Fibroblast of skin of back (primary cell): ENCODE measurements at places on chromosomes 2 and 18.

- peak; percentile 49 for DNase-seq
Measured at GRCh38 chr18:11040823-11041656, 108.3 kb downstream of the PIEZO2 start.

- peak; percentile 34 for DNase-seq
Measured at GRCh38 chr2:136085453-136086209, 32.3 kb downstream of the CXCR4 start.

DNA sequence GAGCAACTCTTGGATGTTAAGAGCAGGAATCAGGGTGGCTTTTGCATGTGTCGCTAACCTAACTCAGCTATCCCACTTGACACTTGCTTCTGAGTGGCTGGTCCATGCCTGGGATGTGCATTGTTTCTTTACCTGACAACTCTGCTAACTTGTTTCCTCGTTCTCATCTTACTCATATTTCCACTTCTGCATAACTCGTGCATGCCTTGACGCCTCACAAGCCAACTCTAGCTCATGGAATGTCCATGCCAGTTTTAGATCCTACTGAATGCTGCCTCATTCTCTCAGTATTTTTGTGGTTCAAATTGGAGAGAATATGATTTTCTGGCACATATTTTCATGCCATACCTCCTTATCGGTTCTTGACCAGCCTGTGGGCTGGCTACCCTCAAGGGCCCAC is 52.5 kb downstream of the CDCA7 start:
- DNase-seq = peak; percentile 28

- no peak for DNase-seq
Measured at GRCh38 chr2:20755132-20755800, 67.6 kb downstream of the LDAH start.

DNA sequence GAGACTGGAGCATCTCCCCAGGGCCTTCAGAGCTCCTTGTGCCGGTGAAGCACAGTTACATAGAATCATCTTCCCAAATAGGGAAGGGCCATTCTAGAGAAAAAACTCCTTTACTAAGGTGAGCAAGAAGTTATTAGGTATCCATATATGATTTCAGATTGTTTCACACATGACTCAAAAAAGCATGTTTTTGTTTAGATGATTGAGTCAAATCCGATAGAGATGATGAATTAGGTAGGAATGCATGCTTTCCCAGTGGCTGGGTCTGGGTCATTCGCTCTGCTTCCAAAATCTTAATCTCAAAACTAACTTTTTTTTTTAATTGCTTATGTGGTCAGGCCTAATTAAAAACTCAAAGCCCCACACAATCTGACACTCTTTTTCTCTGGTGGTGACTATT is 3.8 kb downstream of the NT5C1B start:
- peak; percentile 49 for DNase-seq

- DNase-seq = no peak
Measured at GRCh38 chr2:148861367-148861766, 13.7 kb upstream of the KIF5C start.

DNA sequence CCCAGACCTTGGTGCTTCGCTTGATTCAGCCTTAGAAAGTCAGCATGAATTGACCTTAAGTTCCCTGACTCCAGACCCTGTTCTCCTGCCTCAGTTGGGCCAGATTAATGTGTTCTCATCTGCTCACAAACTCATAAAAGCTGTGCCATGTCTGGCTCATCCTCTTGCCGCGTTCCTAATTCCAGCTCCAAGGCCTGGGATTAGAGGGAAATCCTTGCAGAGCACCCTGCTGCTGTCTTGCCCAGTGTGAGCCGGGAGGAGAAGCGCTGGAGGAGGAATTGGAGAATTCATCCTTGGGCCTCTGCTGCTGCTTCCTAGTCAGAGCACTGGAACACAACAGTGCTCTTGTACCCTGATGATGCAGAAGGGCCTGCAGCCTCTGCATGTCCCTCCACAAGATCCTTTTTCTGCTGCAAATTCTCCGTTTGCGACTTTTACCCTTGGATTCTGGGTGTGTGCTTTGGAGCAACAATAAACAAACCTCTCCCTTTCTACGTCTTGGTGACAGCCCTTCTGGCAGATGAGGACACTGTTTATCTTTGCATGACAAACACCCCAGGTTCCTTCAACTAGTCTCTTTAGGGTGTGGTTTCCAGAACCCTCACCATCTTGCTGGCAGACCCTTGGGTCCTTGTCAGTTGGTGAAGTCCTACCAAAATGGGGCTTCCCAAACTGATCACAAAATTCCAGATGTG is 46.9 kb upstream of the CNGA3 start:
- no peak for DNase-seq

DNA sequence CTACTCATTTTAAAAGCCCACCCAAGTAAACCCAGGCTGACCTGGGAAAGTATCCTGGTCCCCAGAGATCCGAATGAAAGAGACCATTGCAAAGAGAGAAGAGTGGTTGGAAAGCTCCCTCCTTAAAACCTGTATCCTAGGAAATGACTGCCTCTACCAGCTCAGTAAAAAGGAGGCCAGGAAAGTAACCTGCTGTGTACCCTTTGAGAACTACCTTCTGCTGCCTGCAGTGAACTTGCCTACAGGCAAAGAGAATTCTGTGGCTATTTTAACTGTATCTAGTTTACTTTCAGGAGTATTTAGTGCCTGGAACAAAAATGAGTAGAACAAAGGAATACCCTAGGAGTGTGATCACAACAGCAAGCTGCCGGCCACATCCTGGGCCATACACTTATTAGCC is 641.7 kb upstream of the NRXN1 start:
- DNase-seq = no peak

GRCh38 chr2:124953921-124954320 is 928.8 kb downstream of the CNTNAP5 start:
- DNase-seq = no peak

- DNase-seq = no peak
Measured at GRCh38 chr18:51907687-51908597, 432.1 kb upstream of the DCC start.

- peak; percentile 67 for DNase-seq
Measured at GRCh38 chr2:66897691-66898150, 462.8 kb downstream of the MEIS1 start.

- DNase-seq = no peak
Measured at GRCh38 chr2:96655526-96655925, 13.0 kb downstream of the FER1L5 start.

DNA sequence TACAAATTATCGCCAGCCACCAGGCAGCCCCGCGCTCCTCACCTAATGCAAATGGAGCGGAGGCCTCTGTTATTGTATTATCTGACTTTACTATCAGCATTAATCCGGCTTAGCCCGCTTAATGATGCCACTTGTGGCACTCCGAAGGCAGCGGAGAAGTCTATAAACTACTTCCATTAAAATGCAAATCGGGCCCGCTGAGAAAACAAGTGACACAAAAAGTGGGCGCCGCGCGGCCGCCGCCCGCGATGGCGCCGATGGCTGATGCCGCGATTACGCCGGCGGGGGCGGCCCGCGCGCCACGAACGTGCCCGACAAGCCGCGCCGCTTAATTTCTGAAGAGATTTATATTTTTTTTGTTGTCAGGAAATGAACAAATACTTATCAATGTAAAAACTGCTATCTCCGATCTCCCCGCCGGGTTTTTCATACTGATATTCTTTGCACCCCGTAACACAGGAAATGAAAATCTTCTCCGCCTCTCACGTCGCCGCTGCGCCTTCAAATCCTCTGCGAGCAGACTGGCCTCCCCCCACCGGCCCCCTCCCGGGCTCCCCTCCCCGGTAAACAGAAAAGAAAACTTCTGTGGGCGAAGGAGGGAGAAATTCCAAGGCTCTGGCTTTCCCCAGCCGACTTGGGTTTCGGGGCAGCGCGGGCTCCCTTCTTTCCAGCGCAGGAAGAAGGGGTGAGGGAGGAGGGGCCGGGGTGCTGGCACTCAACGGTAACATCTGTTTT is 221.8 kb downstream of the INSIG2 start:
- DNase-seq = peak; percentile 66

GRCh38 chr2:8974016-8974415 is 29.5 kb downstream of the MBOAT2 start:
- no peak for DNase-seq

DNA sequence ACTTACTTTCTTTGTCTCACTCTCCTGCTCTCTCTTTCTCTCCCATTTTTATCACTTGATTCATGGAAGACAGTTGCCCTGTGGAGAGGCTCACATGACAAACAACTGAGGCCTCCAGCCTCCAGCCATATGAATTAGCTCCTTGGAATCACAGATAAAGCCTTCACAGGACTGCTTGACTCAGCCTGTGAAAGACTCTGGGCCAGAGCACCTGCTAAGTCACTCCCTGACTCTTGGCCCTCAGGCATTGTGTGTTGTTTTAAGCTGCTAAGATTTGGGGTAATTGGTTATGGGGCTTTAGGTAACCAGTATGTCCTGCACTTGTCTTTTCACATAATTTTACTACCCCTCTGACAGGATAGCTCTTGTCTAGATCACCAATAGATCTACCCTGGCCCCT is 334.9 kb downstream of the SOX11 start:
- no peak for DNase-seq

GRCh38 chr2:88184762-88185161 is 14.6 kb downstream of the THNSL2 start:
- no peak for DNase-seq

DNA sequence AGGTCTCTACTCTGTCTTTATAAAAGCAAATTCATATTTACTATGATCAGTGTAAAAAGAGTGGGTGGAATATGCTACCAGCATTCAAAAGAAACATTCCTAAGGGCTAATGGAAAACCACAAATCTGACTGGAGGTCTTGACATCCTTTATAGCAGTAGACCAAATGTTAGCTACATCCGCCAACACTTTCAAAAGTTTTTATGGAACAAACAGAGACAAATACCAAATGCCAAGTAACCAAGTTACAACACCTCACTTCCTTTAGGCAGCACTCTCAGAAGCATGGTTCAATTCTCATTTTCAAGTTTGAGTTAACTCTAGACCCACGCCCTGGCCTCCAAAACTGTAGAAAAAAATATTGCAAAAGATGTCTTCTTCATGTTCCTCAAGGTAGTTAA is 78.3 kb upstream of the SETBP1 start:
- peak; percentile 59 for DNase-seq

DNA sequence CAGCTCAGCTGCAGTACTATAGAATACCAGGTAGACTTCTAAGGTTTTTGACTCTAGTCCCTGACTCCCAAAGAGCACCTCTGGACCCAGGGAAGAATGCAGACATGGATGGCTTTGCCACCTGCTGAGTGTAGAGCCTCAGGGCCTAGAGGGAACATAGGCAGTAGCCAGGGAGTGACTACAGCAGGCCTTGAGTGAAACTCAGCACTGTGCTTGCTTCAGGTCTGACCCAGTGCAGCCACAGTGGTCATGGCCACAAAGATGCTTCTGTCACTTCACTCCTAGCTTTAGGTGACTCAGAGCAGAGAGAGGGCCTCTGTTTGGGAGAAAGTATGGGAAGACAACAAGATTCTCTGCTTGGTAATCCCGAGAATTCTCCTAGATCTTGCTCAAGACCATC is 162.2 kb upstream of the ITGA4 start:
- no peak for DNase-seq

DNA sequence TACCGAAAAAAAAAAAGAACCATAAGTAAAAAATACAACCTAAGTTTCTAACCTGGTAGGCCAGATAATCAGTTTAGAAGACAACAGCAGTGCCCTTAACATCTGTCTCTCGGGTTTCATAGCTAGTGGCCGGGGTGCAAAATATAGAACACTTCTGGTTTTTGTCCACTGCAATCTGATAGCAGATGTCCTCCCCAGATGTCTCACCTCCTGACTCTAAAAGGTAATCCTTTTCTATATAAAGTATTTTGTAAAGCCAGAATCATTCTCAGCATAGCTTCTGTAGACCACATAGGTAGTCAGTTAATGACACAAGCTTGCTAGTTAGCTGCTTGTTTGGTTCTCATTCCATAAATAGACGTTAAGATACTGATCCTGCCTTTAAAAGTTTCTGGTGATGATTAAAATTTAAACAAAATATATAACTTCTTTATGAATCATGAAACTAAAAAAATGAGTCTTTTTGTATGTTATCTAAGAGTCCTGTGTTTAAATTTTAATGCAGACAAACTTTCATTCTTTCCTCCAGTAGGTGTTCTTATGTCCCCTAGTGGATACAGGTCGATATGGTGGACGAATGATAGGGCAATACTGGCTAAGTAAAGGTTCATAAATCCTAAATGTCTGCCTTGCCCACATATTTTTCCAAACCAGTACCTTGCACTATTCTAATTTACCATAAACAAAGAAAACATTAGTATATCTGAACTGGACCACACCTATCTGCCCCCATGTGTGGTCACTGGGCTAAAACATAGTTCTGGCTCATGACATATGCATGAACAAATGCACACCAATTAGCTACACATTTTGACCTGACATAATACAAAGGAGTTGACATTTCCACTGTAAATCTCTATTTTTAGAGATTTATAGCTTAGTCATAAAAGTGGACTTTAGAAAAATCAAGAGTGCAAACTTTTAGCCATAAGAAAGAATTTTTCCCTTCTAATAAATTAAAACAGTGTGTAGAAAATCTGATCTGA is 171.0 kb downstream of the SRBD1 start:
- DNase-seq = peak; percentile 61

DNA sequence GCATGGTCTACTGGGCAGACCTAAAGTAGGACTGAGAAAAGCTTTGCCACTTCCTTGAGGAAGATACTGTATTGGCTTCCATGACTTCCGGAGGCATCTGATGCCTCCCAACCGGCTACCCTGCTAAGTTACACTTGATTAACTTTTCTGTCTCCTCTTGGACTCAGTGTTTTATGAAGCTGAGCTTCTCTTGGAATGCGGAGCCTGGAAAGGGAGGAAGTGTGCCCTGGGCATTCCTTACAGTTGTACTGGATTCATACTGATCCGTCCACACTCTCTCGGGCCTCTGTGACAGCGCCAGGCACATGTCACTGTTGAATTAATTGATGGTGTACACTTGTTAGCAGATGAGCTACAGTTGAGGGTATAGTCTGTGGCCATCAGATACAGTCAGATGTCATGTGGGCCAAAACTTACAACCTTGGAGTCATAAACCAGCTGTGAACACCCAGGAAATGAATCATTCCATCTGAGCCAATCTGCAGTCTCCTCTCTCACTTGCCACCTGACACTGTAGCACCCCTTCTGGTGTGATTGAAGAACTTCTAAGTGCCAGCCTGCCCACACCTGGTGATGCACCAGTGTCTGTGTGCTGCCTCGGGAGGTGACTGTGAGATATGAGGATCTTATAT is 122.5 kb downstream of the FHOD3 start:
- no peak for DNase-seq

GRCh38 chr2:121796239-121796638 is 40.8 kb downstream of the TSN start:
- no peak for DNase-seq

GRCh38 chr2:170501421-170502043 is 213.6 kb upstream of the SP5 start:
- no peak for DNase-seq
